H7 (cell line): ENCODE measurements at places on chromosomes 2 and 18. TPM values are rescaled to one million over a fixed set of nuclear protein-coding genes. Genes with fewer than 3 reads are reported as not detected.

The CD8B2 gene
- total RNA-seq = not detected in 2 replicates

The REG1B gene
- total RNA-seq = not detected in 2 replicates

The ATP6V1B1 gene
- total RNA-seq = 0.14 TPM in 1 of 2 replicates, not detected in the other

DNA sequence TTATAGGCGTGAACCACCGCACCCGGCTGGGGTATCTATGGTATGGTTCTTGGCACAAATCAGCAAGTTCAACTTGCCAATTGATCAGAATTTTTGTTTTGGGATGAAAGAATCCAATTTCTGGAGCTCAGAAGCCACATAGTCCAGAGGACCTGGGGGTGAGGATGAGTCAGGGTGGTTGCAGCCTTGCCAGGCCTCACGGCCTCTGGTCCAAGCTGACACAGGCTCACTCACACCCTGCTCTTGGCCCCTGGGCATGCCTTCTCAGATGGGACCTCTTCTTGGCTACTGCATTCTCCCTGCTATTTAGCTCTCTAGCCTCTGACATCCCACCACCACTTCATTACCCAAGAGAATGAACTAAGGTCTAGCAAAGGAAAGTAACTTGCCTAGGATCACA is 16.3 kb downstream of the CAPG start:
- no peak for DNase-seq

GRCh38 chr2:162545254-162545653 is 201.3 kb downstream of the GCA start:
- DNase-seq = no peak

DNA sequence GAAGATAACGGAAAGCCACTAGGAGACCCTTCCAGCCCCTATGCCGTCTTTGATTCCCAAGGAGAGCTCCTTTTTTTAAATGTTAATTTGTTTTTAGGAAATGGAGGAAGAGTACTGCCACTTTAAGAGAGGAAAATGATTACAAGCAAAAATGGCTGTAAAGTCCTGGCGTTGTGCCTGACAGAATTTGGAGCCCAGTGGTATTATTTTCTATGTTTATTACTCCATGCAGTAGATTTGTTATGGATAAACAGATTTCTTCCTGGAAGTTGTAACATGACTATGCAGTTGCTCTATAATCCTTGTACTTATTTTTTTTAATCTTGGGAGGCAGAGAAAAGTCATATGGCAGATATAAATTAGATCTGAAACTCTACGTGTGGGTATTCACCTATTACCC is 141.3 kb downstream of the GBX2 start:
- DNase-seq = no peak

DNA sequence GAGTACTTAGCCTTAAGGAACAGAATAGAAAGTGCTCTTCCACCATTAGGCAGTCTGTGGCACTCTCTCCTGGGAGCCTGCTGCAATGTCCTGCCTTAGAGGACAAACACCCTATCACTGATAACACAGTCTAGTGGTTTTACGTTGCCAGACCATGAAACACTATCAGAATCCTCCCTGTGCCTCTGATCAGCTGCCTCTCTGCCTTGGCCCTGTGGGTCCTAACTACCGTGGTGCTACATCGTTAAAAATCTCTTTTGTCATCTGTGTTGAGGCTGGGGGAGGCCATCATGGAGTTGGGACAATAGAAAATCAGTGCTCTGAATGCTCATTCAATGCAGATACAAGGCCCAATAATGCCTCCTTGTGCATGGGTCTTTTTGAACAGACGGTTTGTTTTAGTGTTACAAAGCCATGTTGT is 11.9 kb upstream of the APCDD1 start:
- DNase-seq = no peak

GRCh38 chr18:61748004-61748403 is 144.8 kb downstream of the RNF152 start:
- DNase-seq = peak; percentile 32

GRCh38 chr18:77177009-77177408 is 44.4 kb upstream of the MBP start:
- DNase-seq = no peak

DNA sequence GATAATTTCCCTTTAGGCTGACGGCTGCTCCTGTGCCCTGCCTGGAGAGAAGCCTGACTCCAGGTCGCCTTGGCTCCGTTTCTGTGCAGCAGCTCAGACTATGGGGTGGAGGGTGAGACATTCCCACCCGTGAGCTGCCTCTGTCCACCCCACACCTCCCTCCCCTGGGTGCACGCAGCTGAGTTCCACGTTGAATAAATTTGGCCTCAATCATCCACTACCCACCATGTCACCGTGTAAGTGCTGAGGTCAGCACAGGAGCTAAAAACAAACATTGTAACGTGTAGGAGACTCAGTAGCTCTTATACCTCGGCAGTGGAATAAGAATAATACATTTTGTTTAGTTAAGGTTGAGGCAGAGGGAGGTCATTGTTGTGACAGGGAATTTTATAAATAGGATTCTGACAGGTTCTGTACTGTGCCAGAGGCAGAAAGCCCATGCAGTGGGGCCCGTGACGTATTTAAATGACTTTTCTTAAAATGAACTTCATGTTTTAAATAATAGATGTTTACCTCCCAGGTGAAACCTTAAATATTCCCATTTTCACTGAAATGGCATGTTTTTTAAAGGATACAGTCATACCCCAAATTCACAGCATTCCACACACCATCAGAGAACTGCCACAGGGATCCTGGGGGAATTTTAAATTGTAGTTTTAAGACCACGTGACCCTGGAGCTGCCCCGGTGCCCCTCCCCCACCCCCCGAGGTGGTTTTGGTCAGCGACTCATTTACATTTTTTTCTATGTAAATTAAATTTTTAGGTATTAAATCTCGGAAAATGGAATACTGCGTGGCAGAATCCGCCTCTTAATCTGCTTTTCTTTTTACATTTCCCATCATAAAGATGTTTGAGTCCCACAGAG is 50.2 kb downstream of the NFATC1 start:
- peak; percentile 76 for DNase-seq

- no peak for DNase-seq
Measured at GRCh38 chr2:101837354-101837753, 139.8 kb downstream of the MAP4K4 start.

DNA sequence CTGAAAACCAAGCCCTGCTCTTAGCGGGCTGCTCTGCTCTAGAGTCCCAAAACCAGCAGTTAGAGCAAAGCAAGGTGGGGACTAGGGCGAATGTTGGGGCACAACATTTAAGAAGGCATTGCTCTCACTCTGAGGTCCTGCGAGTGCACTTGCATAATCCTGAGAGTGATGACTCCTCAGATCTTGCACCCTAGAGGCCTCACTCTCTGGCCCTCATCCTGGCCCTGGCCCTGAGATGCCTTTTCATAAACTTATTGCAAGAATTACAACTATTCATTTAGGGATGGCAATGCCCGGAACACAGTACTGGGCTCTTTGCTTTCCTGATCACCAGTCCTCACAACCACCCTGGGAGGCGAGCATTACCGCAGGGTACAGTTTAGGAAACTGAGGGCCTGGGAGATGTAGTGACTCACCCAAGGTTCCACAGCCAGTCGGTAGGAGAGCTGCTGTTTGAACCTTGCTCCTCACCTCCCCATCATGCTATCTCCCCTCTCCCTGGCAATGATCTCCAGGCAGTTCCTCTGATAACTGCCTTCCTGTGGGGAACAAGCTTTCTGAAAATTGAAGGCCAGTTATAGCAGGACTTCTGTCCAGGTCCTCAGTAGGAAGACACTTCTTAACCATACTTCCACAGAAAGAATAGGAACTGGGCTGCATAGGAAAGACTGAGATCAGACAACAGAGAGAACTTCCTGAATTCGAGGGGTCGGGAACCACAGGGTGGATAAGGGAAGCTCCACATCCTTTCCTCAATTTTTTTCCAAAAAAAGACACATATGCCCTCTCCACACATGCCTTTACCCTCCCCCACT is 91.3 kb downstream of the TNS1 start:
- no peak for DNase-seq

- DNase-seq = no peak
Measured at GRCh38 chr18:23054553-23054952, 80.7 kb upstream of the CABLES1 start.

DNA sequence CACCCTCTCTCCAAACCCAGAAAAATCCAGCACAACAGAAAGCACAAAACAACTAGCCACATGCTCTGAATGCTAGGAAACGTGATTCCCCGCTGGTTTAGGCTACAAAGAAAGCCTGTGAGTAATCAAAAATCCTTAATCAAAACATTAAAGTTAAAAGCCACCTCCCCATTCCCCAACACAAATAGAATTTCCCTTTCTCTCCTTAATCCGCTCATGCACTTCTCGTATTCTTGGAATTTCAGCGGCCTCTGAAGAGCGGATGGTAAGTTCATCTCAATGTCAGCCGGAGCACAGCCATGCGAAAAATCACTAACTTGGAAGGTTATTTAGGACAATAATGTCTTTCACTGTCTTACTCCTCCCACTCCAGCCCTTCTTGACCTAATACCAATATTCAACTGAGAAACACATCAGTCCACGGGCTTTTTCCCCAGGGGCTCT is 126.7 kb downstream of the OSBPL1A start:
- peak; percentile 30 for DNase-seq

DNA sequence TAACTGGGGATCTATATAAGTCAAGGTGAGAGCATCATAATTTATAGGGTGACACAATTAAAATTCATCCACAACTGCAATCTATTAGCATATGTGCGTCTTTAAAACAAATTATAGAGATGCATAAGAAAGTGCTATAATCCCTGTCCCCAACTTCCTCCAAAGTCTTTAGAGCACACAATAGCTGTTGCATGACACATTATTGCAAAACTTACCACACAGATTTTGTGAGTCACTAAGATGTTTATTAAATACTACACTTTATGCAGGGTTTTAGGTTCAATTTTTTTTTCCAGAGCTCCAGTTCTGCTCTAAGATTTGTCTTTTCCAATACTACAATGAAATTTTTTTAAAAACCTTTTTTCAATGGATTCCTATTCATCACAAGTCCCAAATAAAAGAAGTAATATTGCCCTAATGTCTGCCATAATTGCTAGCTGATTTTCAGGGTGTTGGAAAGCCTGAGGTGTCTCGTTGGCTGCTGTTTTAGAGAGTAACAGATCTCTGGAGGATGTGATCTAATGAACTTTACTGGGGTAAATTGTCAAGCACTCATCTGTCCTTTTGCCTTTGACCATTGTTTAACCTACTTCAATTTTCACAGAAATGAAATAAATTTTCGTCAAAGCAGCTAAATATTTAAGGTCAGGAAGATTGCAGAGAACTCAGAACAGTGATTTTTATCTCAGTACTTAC is 250.5 kb upstream of the NETO1 start:
- no peak for DNase-seq

DNA sequence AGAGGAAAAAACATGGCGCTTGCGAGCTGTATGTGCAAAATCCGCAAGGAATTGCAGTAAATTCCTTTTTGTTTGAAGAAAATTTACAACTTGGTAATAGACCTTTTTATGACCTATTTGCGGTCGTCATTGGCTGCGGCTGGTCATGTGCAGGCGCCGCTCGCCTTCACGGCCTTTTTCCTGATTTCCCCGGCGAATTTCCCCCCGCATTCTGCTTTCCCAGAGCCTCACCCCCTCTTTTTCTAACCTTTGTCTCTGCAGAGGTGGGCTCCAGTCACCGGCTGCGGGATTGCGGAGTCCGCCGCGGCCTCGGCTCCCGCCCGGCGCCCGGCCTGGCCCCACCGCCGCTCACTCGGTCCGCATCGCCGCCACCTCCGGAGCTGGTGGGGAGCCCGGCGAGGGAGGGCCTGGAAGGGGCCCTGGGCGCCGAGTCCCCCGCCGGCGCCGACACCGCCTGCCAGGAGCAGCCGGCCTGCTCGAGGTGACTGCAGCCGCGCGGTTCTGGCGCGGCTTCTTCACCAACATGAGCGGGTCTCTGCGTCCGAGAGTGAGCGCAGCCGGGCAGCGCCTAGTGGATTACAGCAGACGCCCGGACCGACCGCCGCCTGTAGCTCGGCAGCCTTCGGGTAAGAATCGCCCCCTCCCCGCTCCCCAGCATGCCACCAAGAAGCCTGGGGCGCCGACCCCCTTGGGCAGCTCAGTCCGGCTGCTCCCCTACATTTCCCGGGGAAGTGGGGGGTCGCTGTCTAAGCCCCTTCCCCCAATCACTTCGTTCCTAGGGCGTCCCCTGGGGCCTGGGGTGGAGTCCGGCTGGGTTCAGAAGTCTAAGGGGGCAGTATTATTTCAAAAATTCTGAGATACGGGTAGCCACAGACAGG is 7.1 kb downstream of the HOXD8 start:
- peak; percentile 83 for DNase-seq

GRCh38 chr2:59046401-59047372 is 805.6 kb upstream of the FANCL start:
- DNase-seq = no peak

- no peak for DNase-seq
Measured at GRCh38 chr2:5766561-5766960, 74.4 kb downstream of the SOX11 start.

- DNase-seq = no peak
Measured at GRCh38 chr2:50396298-50396631, 635.7 kb downstream of the NRXN1 start.

GRCh38 chr2:140863713-140864112 is 1267.1 kb downstream of the LRP1B start:
- DNase-seq = peak; percentile 13

GRCh38 chr2:29544917-29545316 is 376.5 kb downstream of the ALK start:
- DNase-seq = no peak

GRCh38 chr2:12725233-12726187 is 8.8 kb downstream of the TRIB2 start:
- no peak for DNase-seq

GRCh38 chr2:104851291-104852089 is 2.4 kb upstream of the POU3F3 start:
- DNase-seq = no peak

DNA sequence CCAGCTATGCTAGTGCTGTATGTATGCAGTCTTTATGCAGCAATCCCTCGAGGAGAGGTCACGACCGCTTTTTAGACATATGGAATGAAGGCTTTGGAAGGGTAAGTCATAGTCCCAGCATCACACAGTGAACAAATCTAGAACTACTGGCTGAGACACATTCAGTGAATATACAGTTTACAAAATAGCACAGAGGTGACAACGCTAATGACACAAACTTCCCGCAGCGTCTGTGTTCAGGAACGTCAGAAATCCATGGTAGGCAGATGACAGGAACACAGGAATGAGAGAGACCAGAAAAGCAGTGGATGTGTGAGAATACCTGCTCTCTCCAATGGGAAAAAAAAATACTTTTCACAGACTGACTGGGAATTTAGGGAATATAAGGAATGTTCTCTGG is 29.6 kb downstream of the CABYR start:
- DNase-seq = no peak

- no peak for DNase-seq
Measured at GRCh38 chr18:2618009-2618408, 37.5 kb upstream of the SMCHD1 start.
